ENCODE measurements at places on chromosomes 4 and X.

GRCh38 chr4:129046055-129046959, 47.0 kb downstream of the SCLT1 start:
- no peak for DNase-seq

- DNase-seq: no peak
Measured at GRCh38 chrX:113962343-113962742, 621.5 kb upstream of the HTR2C start.

GRCh38 chrX:95156566-95156965, 1482.6 kb downstream of the FAM133A start:
- no peak for DNase-seq

DNA sequence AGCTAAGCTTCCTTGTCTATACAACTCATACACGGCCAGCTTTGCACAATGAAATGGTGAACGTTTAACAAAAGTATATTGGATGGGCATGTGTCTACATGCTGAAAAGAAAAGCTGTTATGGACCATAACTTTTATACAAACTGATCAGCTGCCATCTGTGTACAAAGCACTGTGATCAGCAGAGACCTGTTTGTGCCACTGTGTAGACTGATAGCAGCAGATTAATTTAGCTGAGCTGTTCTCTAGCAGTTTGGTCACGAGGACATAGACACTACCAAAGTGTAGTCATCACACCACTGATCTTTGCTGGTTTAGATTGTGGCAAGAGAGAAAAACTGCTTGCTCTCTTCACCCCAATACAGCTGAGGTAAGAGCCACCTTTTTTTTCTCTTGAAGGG, 124.5 kb downstream of the RAPGEF2 start:
- no peak for DNase-seq

GRCh38 chrX:150038986-150039599, 100.8 kb upstream of the EOLA2 start:
- no peak for DNase-seq

DNA sequence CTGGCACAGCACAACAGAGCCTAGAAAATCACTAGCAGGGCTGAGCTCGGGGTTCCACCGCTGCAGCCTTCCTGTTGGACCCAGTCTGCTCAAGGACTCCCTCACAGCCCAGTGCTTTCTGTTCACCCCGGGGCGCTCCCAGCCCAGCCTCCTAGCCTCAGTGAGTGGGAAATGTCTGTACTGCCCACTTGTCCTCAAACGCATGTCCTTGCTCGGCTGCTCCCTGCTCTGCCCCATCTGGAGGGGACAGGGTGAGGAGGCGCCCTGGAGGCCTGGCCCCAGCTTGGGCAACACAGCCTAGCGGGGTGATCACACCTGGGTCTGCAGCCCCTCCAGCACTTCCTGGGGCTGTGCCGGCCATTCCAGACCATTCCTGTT, 11.9 kb upstream of the CCNQ start:
- DNase-seq: no peak

GRCh38 chr4:67573193-67573592, 14.7 kb downstream of the STAP1 start:
- no peak for DNase-seq

Measured in kidney epithelial cell (primary cell).